ENCODE measurements at places on chromosomes 6 and 20.

GRCh38 chr6:15491255-15491985 lies 171.4 kb downstream of the DTNBP1 start:
- DNase-seq: peak; percentile 77

DNA sequence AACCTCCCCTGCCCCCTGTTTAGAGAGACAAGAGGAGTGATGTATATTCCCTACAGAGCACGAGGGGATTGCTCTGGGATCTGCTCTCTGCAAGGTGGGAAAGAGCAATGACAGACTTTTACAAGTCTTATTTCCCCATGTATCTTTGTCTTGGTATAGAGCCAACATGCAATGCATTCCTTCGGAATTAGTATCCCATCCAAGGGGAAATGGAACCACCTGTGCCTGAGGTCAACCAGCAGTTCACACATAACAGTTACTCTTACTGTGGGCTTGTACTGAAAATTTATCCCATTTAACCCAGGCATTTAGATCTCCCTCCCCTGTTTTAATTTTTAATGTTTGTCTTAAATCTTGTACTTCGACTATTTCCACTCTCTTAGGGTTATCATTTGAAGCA lies 250.4 kb downstream of the C6orf118 start:
- no peak for DNase-seq

- no peak for DNase-seq
Observed at GRCh38 chr20:48769069-48769983, 58.5 kb downstream of the PREX1 start.

DNA sequence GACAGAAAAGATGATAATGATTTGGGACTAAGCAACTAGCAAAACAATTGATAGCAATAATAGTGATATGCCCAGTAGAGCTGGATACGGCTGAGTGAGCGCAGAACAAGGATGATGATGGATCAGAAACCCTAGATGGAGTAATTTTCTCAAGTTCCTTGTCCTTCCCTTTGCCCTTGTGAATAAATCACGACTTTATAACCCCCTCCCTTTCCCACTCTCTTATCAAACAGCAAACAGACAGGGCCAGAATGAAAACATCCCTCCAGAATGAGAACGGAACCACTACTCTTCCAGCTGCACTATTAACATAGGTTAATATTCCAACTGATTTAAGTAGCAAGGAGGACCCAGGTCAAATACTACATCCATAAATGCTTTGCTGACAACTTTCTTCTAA lies 1.3 kb upstream of the MTFR2 start:
- no peak for DNase-seq

- DNase-seq: peak; percentile 61
Observed at GRCh38 chr6:17278289-17279063, 2.7 kb upstream of the RBM24 start.

DNA sequence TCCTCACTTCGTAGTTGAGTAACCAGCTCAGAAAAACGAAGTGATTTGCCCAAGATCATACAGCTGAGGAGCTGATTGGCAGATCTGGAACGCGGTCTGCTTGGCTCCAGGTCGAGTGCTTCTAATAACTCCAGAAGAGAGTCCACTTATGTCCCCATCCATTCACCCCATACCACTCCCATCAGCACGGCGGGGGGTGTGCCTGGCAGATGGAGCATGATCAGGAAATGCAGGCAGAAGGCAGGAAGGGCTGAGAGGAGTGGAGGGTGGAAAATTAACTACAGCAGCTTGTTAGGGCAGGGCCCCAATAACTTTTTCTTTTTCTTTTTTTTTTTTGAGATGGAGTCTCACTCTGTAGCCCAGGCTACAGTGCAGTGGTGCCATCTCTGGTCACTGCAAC lies 15.0 kb downstream of the FITM2 start:
- DNase-seq: no peak

DNA sequence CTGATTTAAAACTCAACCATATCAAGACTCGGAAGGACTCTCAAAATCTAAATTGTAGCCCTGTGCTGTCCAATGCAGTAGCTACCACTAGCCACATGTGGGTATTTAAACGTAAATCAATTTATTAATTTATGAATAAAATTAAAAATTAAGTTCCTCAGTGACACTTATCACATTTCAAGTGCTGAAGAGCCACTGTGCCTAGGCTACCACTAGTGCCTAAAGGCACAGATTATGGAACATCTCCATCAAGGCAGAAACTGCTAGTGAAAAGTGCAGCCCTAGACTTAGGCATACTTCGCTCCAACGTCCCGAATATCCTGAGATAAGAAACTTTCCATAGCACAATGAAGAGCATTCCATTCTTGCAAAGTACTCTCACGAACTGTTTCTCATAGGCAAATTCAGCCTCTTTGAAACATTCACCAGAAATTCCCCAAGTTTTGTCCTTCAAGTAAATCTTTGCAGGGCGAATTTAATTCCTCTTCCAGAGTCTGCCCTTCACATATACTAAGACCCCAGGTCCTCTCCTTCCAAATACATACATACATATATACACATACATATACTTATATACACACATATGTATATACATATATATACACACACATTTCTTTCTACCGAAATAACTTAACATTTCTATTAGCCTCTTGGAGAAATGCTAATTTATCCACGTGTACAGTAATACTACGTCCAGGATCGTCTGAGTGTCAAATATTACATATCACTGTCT lies 1.3 kb downstream of the SUPT3H start:
- DNase-seq: peak; percentile 4

DNA sequence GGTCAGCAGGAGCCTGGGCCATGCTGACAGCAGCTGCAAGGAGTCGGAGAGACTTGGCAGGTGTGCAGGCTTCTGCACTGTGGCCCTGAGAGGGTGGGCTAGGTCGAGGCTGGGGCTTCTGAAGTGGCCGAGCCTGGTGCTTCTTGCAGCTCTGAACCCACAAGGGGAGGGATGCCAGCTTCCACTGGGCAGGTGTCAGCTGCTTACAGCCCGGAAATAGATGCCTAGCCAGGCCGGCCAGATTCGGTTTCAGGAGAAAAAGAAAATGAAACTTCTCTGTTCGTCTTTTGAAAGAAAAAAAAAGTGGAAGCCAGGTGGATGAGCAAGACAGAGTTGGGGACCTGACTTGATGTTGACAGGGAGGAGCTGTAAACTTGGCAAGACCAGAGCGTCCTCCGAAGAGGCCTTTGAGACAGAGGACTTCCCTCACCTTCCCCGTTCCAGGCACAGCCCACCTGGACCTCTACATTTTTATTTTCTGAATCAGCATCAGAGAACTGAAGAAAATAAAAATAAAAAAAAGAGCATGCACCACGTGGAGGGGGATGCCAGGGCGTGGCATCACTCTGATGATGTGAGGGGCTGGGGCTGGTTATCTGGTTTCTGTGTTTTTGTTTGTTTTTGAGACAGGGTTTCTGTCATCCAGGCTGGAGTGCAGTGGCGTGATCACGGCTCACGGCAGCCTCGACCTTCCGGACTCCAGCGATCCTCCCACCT lies at the start of gene ZBP1:
TSS of gene ZBP1 (minus strand) at position 153 of the 717 bp plus-strand sequence. CDS start at position 22, 131 bp downstream.
- DNase-seq: no peak
